SK-N-DZ (cell line): ENCODE measurements at places on chromosomes 3 and 15.
A peak's percentile ranks its signal among the peaks of the same experiment; 100 is the strongest.

- no peak for DNase-seq
Measured at GRCh38 chr3:36893137-36893557, 51.7 kb downstream of the TRANK1 start.

DNA sequence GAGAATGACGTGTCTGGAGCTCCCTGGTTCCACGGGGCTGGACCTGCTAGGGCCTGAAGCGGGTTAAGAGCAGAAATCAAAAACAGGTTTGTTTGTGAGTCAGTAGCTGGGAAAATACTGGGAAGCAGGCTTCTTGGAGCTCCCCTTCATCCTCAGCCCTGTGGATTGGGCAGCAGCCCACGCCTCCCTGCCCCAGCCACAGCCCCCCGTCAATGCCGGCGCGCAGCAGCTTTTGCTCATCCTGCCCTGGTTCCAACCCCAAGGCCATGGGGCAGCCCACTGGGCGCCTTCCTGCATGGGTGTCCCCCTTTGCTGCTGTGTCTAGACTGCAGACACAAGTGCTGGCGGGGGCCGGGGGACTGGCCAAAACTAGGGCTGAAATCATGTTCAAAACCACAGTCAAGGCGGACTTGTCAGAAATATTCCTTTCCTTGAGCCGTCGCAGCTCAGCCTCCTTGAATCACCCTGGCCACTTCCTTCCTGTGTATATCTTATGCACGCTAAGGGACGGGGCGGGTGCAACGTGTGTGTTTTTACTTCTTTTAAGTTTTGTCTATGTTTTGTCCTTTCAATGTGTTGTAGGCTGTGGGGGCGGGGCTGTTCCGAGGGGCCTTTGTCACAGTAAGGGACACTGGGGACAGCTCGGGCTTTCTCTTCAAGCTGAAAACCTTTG lies 108.1 kb downstream of the KLF13 start:
- no peak for DNase-seq

GRCh38 chr3:135449046-135449445 lies 516.5 kb upstream of the PPP2R3A start:
- DNase-seq, result no peak

- no peak for DNase-seq
Measured at GRCh38 chr3:97952280-97952679, 20.0 kb downstream of the RIOX2 start.

DNA sequence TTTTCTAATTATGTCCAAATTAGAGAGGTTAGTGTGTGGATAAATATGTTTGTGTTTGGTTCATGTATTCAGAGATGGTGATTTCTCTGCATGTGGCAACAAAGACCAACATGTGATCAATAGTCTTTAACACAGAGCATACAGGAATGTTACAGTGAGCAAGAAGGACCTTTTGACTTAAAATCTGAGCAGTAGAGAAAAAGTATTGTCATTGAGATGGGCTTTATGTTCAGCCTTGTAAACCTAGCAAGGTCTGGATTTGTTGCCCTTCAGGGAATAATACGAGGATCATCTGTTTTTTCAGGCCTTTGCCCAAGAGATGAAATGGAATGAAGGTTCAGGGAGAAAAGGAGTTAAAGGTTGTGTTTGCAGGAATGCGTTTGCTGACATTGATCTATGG lies 161.8 kb upstream of the NECTIN3 start:
- no peak for DNase-seq

DNA sequence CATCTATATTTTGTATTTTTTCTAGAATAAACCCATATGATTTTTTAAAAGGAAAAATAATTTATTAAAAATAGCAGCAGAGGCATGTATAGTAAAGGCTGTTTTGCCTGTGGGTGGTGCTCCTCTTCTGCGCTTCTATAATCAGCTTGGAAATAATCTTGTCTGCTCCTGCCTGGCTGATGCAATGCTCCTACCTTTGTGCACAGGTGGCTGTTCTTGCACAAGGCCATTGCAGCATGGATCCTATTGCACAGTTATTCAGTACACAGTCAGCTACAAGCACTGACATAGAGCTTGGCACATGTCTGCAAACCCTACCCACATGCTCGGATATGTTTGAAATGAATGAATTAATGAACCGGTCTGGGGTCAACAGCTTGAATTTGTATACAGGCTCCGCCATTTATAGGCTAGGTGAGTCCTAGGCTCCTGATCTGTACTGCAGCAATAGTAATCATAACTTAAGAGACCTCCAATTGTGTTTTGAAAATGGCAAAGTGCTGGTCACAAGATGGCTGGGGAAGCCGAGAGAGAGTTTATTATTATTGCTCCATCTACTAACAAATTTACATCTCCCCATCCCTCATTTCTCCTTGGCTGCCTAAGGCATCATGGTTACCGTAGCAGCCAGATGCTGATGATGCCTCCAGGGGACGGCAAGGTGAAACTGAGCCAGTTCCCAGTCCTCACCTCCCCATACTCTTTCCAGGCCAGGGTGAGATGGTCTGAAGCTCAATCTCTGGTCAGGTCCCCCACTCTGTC lies 532 bp upstream of the RTP1 start:
- no peak for DNase-seq

DNA sequence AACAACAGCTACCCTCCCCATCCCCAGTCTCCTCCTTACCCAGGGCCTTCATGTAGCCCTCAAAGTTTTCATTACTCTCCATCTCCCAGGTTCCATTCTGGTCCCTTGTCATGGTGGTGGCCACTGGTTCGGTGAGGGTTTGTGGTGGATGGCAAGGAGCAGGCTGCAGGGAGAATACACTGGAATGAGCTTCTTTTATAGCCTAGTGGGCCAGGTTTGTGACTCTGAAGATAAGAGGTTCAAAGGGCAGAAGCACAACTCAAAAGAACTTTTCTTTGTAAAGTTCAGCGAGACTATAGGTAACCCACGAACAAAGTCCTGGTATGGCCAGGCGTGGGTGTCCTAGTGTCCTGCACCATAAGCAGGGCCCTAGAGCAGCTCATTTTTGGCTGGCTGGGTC lies at the start of gene RBP2:
TSS of gene RBP2 (minus strand) at position 169 of the 400 bp plus-strand sequence. CDS start at position 112, 57 bp downstream.
- DNase-seq, result no peak

- peak; percentile 20 for DNase-seq
Measured at GRCh38 chr15:94674296-94674695, 442.9 kb downstream of the MCTP2 start.

GRCh38 chr3:42195879-42196330 lies 70.1 kb downstream of the CCK start:
- DNase-seq, result no peak

DNA sequence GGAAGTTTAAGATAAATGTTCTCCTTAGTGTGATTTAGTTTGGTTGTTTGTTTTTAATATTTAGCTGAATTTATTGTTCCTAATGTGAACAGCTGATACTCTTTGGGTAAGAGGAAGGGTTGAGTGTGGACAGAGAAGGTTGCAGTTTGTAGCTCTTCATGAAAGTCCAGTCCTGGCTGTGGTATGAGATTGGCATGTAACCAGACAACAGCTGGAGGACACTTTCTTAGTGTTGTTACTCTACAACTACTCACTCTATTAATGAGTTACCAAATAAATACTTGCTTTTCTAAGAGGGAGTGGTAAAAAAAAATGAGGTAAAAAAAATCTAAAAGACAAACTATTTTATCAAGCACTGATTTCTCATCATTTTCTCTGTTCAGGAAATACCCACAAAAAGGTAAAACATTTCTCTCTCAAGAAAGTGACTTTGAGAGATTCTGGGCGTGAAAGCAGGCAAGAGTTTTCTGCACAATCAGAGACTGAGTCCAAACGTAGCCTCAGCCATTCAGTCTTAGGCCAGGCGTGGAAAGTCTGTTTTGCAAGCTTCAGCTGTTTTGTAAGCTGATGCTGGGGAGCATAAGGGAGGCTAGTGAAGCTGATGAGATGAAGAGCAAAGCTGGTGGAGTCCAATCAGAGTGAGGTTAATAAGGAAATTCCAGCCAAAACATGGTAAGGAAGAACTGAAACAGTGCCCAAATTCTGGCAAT lies 138.5 kb upstream of the ARPP21 start:
- no peak for DNase-seq

DNA sequence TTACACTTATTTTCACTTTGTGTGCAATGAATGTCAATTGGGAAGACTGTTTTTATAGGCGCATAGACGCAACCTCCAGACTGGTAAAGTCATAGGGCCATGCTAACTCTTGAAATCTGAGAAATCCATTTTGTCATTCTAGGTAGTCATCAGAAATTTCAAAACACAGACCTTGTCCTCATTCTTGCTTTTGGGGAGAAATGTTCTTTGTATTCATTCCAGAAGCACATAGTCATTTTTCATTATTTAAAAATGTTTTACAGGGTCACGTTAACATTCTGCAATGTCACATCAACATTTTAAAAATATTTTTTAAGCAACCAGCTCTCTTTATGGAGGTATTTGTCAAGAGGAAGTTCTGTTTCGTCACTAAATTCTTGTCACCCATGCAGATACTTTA lies 898.4 kb downstream of the PDCD6IP start:
- no peak for DNase-seq

DNA sequence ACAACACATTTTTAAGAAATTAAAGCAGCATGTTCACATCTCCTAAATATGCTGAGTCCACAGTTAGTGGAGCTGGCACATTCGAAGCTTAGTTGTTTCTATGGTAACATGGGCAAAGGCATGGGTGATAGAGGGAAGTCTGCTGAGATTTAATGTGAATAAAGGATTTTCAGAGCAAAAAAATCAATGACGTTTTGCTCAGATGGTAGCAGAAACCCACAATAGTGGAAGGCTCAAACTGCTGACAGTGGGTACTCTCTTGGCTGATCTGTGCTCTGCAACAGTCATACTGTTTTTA lies 795.1 kb upstream of the ARPP21 start:
- no peak for DNase-seq

DNA sequence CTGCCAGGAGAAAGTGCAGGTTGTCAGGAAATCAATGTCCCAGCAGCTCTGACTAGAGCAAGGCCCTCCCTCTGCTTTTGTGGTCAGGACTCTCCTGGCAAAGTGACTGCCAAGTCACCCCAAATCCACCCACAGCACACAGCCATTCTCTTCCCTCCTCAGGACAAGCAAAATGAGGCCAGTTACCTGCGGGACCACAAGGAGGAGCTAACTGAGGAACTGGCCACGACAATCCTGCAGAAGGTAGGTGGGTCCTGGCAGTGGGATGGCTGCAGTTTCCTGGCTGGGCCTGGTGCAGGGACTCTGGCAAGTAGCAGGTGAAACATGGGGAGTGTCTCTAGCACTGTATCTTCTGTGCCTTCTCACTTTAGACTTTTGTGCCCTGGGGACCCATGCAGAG lies 142.5 kb upstream of the EIF1B start:
- no peak for DNase-seq

GRCh38 chr3:99049164-99049563 lies 147.7 kb upstream of the DCBLD2 start:
- no peak for DNase-seq

DNA sequence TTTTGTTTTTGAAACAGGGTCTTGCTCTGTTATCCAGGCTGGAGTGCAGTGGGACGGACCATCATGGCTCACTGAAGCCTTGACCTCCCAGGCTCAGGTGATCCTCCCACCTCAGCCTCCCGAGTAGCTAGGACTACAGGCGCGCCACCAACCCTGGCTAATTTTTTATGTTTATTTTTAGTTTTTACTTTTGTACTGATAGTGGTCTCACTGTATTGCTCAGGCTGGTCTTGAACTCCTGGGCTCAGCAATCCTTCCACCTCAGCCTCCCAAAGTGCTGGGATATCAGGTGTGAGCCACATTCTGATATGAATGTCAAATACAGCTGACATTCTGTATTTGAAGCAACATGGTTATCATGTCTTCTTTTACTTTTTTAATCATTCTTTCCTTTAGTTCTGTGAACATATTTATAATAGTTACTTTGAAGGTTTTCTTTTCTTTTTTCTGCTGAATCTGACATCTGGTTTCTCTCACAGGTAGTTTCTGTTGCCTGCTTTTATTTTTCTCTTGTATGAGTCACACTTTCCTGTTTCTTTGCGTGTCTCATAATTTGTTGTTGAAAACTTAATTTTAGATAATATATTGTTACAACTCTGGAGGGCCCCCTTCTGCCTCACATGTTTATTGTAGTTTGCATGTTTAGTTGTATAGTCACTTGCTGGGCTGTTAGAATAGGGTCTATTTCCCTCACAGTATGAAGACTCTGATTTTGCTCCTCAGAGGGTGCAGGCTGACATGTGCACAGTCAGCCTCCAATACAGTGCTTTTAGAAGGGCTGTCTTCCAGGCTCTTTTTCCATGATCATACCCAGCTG lies 8.4 kb upstream of the CNTN4 start:
- no peak for DNase-seq

- DNase-seq, result no peak
Measured at GRCh38 chr3:81891055-81891895, 129.8 kb upstream of the GBE1 start.

DNA sequence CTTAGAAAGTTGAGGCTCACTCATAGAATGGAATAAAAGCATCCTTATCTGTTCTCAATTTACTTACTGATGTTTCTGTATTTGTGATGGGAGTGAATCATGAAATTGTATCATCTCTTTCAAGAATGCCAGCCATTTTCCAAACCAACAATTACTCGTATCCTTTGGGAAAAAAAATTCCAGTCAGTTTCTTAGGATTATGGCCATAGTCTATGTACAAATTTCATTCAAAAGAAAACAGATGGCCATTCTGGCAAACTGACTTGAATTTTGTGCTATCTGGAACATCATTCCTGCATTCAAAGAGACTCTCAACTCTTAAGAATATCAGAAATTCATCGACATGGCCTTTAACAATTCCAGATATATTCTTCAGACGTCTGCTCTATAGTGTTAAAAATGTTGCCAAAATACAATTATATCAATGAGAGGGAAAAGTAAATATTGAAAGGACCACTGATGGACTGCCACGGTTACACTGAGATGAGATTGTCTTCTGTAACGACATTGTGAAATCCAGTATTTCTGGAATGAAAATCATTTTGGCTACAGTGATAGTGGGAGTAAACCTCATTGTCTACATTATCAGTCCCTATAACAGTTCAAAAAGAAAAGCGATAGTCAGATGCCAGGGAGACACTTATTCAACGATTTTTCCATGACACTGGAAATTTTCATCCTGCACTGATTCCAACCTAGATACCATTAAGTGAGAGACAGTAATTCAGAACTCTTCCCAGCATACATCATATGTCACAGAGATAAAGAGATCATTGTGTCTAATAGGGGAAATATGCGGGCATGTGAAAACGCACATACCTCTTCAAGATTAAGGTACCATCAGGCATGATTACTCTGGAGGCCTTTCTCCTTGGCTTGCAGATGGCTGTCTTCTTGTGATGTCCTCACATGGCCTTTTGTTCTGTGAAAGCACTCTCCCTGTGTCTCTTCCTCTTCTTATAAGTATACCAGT lies 953.8 kb upstream of the ALCAM start:
- DNase-seq, result no peak

- no peak for DNase-seq
Measured at GRCh38 chr3:54969652-54970051, 41.8 kb upstream of the LRTM1 start.

DNA sequence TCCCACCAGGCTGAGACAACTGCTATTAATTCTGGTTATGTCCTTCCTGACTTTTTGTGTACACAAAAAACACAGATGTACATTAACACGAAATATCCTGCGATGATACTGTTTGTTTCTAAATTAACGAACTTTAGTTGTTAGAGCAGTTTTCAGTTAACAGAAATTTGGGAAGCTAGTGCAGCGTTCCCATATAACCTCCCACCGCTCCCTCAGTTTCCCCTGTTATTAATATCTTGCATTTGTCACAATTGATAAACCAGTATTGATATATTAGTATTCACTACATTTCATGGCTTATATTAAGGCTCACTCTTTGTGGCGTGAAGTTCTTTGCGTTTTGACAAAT lies 45.3 kb upstream of the RNU6-1 start:
- no peak for DNase-seq

- no peak for DNase-seq
Measured at GRCh38 chr3:58369876-58370275, 37.2 kb downstream of the PXK start.
